ENCODE measurements at places on chromosomes 11 and 22.
A peak's percentile ranks its signal among the peaks of the same experiment; 100 is the strongest.

GRCh38 chr11:6319001-6319703 lies 1.1 kb downstream of the CAVIN3 start:
- DNase-seq = peak; percentile 57

DNA sequence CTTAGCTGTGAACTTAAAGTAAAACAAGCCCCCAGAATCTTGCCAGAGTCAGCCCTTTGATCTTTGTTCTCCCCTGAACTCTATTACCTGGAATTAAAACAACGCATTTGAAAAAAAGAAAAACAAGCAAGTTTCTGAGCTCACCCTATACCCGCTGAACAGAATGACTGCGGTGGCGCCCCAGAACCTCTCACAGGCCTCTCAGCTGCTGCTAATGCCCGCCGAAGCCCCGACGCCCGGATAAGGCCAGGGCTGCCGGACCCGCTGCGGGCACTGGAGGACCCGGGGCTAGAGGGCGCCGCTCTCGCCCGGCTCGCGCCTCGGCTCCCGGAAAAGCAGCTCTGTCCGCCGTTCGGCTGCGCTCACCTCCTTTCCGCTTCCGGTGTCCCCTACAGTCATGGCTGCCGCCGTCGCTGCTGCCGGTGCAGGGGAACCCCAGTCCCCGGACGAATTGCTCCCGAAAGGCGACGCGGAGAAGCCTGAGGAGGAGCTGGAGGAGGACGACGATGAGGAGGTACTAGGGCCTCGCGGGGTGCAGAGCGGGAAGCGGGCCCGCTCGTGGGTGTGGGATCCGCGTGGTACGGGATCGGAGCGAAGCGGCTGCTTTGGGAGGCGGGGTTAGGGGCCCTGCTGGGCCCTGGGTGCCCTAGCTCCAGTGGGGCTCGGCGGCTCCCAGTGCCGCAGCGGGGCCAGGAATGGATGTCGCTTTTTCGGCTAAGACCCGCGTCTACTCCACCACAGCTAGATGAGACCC lies at the start of gene TOMM22:
TOMM22 (plus strand) TSS at position 376 of the 754 bp plus-strand sequence; CDS start at position 398, 22 bp downstream.
- peak; percentile 88 for DNase-seq

GRCh38 chr11:43515090-43515489 lies 156.4 kb downstream of the TTC17 start:
- no peak for DNase-seq

DNA sequence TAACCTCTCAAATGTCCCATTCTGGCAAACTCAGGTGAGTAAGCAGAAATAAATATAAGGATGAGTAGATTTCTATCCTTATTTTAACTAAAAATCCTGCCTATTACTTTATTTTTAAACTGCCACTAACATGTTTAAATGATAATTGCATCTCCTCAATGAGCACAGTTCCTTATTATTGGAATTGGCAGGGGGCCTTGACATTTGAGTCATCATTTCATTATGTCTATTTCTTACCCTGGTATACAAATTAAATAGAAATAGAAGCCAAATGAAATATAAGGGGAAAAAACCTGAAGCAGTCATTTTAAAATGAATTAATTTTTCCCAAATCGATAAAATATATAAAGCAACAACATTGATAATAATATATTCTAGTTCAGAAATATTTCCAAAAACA lies 81.2 kb downstream of the GUCY1A2 start:
- DNase-seq = no peak

DNA sequence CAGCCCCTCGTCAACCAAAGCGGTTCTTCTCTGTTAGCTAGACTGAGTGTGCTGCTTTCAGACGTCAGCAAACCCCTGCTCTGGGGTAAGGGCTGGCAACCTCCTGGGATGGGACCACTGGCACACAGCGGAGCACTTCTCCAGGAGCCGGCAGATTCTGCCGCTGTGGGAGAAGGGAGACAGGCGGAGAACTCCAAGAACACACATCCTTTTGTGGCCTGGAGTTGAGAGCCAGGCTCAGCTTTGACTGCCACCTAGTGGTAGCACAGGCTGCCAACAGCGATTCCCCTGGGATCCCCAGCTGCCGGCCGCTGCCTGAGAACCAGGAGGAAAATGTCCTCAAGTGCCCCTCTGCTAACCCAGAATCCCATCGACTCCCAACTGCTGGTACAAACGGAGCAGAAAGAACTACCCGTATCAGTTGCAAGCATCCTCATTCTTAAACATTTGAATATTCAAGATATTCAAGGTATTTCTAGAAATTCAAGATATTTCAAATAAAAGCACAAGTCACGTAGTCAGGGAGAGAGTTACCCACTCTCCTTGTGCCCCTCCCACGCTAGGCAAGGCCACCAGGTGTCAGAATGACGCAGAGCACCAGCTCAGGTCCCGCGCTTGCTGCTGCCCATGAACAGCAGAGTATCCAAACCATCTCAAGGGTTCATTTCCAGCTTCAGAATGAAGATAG lies 4.9 kb downstream of the LTO1 start:
- DNase-seq = peak; percentile 78

DNA sequence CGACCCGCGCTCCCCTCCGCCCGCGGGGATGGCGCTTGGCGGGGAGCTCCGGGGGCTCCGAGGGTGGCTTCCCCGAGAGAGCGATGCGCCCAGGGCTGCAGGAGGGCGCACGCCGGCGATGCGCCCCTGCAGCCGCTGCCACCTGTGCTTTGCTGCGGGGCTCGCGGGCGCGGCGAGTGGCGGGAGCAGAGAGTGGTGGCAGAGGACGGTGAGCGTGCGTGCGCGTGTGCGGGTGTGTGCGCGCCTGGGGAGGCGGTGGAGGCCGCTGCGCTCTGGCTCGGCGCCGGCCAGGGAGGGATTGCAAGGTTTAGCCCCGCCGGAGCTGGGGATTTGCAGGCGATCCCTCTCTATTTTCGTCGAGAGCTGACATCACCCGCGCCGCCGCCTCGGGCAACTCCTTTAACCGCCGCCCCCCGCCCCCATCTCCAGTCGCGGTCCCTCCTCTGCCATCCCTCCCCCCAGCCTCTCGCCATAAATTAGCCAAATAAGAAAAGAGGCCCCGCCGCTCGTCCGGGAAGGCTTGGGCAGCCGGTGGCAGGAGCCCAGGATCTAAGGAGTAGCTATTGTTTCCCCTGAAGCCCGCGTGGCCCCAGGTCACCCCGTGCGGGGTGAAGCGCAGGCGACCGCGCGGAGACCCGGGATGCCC lies at the start of gene SLC1A2:
SLC1A2 (minus strand) TSS at position 375 of the 646 bp plus-strand sequence. CDS start 592 bp downstream, outside the sequence.
- peak; percentile 47 for DNase-seq
